ENCODE measurements at places on chromosomes 3 and 15.
A peak's percentile ranks its signal among the peaks of the same experiment; 100 is the strongest.

- DNase-seq: no peak
These were observed 23.7 kb downstream of the CNTN3 start for GRCh38 chr3:74590620-74591262.

DNA sequence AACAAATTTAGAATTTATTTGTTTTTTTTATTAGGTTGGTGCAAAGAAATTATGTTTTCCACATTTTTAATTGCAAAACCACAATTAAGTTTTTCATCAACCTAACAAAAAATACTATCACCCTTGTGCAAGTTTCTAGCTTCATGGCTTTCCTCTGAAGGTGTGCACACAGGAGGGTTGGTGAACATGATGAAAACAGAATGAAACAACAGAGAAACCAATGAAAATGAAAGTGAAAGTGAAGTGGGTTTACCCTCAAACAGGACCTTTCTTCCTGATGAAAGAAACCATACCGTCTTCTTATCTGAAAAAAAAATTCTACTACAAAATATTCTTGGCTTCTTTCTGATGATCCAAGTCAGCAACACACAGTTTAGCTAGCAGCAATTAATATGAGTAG, 71.9 kb upstream of the FEZF2 start:
- no peak for DNase-seq

DNA sequence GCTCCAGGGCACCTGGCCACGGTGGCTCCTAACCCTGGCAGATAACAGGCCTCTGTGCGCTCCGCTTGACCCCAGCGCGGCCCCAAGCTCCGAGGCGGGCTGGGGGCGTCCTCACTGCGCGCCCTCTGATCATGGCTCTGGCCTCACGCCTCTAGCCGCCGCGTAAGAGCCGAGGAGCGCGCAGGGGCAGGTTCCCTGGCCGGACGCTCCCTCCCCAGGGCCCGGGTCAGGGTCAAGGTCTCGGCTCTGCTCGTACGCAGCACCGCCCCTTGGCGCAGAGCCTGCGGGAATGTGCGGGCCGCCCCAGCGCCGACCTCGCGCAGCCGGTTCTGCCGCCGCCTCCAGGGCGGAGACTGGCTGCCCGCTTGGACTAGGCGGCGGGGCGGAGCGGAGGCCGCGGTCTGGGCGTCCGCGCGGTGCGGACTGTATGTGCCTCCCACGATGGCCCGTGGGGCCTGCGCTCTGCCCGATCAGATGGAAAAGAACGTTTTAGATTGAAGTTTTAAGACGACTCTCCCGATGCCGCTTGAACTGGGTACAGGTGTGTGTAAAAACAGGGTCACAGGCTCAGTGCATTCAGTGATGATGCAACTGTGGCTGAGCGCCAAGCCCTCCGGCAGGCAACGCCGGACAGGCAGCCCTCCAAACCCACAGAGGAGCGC, 40.8 kb downstream of the CHST14 start:
- no peak for DNase-seq

DNA sequence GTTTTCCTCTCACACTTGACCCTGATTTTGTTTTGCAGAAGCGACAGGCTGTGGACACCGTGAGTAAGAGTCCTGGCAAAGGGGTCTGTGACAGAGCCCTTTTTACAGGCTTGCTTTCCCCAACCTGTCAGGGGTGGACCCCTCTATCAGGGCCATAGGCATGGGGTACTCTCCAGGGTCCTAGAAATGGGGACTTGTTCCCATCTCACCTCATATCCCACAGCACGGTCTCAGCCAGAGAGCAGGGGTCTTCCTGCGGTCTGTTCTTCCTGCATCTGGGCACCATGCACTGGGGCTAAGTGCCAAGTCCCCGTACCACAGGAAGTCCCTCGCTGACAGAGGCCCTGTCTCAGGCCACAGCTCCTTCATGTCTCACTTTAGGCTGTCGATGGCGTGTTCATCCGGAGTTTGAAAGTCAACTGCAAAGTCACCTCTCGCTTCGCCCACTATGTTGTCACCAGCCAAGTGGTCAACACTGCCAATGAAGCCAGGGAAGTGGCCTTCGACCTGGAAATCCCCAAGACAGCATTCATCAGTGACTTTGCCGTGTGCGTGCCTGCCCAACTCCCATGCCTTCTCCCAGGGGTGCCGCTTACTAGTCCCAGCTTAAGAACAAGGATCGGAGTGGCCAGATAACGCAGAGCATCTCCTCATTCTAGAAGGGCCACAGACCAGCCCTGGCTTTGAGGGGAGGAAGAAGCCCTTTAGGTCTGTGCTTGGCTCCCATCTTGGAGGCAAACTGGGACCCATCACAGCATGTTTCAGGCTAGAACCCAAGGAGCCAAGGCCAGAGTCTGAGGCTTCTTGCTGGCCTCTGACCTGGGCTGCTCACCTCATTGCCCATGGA, 783 bp downstream of the ITIH1 start:
- no peak for DNase-seq

DNA sequence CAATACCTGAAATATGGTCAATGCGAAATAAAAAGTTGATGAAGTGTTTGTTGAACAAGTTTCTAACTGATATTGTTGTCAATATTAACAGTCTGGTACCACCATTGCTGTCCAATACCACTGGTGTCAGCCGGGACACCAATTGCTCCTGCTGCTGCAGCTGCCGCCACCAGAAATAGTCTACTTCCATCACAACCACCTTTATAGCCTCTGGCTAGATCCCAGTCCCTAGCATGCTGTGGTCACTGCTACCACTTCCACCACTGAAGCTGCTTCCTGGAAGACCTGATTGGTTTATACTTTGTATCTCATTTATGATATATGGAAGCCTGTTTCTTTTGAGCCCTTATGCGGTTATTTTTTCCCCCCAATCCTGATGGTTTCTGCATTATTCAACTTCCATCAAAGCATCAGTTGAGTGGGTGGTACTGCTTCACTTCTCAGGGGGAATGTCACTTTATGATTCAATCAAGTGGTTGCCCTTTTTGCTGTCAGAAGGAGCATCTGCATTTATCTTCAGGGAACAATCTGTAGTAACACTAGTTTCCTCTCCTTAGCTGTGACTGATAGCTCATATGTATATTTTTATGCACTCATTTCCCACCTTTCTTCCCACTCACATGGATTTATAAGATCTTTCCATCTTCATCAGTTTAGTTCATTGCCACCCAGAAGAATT, 11.7 kb downstream of the LNP1 start:
- no peak for DNase-seq

DNA sequence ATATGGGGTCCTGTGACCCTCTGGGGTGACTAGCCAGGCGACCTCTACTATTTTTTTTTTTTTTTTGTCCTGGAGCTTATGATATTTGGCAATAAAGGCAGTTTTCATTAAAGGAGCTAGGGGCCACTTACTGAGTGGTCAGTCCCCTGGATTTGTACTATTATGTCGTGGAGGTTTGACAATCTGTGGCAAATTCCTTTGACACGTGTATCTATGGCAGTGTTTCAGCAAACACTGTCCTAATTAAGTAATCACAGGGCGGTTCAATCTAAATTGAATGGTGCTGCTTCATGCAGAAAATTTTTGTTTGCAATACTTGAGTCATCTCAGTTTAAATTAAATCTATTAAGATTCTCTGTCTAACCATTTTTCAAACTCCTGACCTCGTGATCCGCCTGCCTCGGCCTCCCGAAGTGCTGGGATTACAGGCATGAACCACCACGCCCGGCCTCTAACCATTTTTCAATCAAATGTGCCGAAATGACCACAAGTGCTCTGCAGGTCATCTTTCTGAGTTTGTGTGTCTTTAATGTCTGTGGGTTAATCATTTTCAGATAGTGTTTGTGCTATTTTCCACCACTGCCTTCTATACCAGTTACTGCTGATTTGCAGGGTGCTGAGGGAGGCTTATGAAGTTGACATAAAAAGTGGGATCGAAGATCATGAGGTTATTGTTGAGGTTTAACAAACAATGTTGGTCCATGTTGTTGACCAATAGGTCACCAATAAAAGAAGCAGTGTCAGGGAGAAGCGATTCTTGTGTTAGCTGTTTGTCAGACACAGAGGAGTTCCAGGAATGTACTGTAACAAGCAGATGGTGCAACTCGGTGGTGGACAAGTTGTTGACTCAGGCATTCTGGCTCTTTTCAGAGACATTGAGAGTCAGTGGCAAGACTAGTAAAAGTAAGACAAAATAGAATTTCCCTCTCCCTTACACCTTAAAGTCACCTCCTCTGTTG, 18.6 kb upstream of the SLC2A2 start:
- no peak for DNase-seq

GRCh38 chr3:127256733-127257271, 31.0 kb downstream of the PRR20G start:
- no peak for DNase-seq

GRCh38 chr3:122668930-122669730, 11.5 kb upstream of the PARP14 start:
- DNase-seq: no peak

DNA sequence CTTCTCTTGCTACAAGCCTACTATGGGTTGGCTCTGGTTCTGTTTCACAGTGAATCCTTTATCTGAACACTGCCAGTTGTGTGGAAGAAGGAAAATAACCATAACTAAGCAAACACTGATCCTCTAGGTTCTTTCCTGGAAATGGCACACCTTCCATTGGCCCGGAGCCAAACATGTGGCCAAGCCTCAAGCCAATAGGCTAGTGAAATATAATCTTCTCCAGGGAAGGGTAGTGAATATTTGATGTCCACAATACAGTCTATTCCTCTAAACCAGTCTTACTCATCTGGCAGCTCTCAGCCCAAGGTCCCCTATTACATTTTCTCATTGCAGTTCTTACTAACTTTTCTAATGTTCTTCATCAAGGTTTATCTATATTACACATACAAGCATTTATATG, 921.3 kb downstream of the TUSC7 start:
- DNase-seq: peak; percentile 55

GRCh38 chr3:112136959-112137693, 4.1 kb upstream of the GCSAM start:
- DNase-seq: no peak

DNA sequence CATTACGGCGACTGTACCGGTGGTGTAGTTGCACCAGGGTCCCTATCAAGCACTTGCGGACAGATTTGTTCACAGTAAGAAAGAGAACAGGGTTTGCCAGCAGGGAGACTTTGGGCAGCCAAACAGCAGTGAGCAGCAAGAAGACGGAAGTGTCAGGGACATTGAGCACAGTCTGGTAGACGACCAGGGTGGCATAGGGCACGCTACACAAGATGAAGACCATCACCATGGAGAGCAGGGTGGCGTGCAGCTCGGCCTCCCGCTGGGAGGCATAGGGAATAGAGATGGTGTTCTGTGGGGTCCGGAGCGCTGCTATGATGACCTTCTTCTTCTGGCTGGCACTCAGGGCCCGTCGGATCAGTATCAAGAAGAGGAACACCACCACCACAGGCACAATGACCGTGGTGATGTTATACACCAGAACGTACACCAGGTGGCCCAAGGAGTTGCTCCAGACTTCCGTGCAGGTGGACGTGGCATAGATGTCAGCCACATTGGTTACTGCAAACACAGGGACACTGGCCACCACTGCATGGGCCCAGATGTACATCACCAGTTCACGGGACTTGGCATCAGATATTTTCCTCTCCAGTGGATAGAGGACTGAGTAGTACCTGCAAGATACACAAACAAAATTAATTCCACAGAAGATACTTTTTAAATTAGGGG, 19.1 kb upstream of the FSIP1 start:
- peak; percentile 2 for DNase-seq

GRCh38 chr3:150146991-150147761, 176.5 kb upstream of the PFN2 start:
- peak; percentile 32 for DNase-seq

GRCh38 chr3:12719541-12719940, 39.5 kb downstream of the TMEM40 start:
- DNase-seq: no peak

- DNase-seq: no peak
These were observed 27.4 kb upstream of the FOXB1 start for GRCh38 chr15:59976480-59977271.

DNA sequence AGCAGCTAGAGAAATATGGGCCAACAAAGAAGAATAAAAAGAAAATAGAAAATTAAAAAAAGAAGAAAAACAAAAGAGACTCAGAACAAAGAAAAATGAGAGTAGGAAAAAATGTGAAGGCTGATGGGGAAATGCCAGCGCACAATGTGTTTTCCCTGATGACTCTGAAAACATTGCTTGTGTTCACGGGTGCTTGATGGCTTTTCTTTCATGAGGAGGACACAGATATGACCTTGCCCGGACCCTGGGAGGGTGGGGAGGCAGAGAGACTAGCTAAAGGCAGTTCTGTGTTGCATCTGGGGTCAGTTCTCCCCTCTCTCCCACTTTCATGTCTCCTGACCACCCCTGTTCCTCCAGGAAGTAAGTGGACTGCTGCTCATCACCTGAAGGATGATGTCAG, 125.9 kb downstream of the MOBP start:
- no peak for DNase-seq

Measured in NCI-H510A (cell line).